Stimulated activated CD4-positive, alpha-beta T cell treated with anti-CD3 and anti-CD28 coated beads, Interleukin-1b, Interleukin-23, amount 100 ng/mL, for 48 hours (primary cell): ENCODE measurements at places on chromosomes 16 and 17.

DNA sequence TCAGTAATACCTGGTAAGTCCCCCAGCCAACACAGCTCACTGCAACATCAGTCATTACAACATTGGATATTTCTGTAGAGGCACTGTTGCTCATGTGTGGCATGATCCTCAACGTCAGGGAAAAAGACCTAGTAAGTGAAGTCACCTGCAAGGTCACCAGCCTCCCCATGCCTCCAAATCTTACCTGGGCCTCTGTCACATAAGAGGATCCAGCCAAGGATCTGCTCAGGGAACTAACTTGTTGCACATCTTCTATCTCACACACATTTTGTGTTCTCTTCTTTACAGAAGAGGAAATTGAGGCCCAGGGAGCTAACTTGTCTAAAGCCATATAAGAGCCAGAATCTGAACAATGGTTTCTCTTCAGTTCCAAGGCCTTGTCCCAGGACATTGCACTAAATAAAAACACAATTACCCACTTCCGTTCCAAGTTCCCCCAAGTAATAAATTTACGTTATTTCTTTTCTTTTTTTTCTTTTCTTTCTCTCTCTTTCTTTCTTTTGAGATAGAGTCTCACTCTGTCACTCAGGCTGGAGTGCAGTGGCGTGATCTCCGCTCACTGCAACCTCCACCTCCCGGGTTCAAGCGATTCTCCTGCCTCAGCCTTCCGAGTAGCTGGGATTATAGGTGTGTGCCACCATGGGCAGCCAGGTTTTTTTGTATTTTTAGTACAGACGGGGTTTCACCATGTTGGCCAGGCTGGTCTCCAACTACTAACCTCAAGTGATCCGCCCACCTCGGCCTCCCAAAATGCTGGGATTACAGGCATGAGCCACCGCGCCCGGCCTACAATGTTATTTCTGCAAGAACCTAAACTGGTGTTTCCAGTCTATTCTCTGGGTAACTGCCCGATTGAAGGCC is 1.3 kb downstream of the SHMT1 start:
- no peak for DNase-seq

GRCh38 chr17:1156864-1157263 is 22.9 kb downstream of the ABR start:
- no peak for DNase-seq

GRCh38 chr16:85126705-85127378 is 14.6 kb upstream of the CIBAR2 start:
- no peak for DNase-seq

DNA sequence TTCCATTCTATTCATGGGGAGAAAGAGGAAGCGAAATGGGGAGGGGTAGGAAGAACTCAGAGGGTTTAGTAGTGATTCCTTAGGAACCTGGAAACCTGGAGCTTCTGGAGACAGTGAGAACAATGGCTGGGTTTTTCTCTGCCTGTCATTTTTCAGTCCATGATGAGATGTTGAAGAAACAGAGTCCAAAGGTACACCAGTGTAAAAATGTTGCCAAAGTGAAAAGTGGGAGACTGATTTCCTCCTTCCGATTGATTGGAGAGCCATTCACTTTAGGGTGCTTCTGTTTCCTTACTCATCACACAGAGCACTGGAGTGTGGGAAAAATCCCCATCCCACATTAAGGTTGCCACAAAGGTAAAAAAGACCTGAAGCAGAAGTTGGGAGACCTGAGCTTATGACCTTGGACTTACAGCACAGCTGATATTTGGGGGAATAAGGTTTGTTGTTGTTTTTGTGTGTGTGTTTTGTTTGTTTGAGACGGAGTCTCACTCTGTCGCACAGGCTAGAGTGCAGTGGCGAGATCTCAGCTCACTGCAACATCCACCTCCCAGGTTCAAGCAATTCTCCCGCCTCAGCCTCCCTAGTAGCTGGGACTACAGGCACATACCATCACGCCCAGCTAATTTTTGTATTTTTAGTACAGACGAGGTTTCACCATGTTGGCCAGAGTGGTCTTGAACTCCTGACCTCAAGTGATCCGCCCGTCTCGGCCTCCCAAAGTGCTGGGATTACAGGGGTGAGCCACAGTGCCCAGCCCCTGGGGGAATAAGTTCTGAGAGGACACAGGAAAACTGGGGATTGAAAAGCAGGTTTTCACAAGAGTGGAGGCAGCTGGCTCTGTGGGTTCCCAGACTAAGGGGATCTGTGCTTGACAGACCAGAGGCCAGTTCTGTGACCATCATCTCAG is 1.4 kb upstream of the DHX8 start:
- DNase-seq: no peak

- no peak for DNase-seq
Observed at GRCh38 chr17:74259667-74260524, 14.1 kb upstream of the DNAI2 start.

DNA sequence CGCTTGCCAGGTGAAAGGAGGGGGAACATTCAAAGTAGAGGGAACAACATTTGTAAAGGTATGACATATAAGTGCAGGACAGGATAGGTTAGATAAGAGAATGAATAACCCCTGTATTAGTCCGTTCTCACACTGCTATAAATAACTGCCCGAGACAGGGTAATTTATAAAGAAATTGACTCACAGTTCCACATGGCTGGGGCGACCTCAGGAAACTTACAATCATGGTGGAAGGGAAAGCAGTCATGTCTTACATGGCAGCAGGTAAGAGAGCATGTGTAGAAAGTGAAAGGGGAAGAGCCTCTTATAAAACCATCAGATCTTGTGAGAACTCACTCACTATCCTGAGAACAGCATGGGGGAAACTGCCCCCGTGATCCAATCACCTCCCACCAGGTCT is 223.8 kb downstream of the SOX9 start:
- no peak for DNase-seq

DNA sequence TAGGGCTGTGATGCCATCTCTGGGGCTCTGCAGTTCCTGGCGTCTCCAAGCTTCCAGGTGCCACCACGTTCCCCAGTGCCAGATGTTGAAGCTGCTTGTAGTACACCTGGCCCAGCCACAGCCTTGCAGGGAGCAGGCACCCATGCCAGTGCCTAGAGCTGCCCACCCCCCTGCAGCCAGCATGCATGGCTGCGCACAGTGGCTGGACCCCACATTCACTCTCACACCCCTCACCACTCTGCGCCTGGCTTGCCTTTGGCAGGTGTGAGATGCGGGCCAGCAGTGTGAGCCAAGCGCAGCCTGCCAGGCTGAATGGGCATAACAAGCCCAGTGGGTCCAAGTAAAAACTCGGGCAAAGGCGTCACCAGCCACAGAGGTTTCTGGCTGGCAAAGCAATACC is 75.4 kb upstream of the CHMP6 start:
- no peak for DNase-seq

DNA sequence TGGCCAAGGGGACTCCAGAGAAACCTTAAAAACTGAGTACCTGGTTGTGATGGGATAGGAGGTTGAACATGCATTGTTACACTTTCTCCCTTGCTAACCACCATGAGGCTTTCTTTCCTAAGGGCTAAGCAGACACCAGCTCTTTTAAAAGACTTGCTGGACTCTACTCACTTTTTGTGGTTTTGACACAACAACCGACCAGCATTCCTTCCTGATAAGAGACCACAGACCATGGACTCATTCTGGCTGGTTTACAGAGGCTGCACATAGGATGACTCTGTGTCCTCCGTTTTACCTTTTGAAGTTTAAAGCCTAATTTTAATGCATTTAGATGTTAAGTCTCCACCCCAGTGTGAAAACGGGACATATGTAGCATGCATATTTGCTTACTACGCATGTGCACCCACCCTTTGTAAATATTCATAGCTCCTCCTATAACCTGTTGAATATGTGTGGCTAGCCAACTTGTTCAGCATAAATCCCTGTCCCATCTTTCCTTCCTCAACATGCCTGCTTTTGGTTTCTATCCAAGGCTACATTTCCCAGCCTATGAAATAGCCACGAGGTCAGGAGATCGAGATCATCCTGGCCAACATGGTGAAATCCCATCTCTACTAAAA is 475.9 kb downstream of the GRIN2A start:
- no peak for DNase-seq

GRCh38 chr17:42200706-42201457 is 6.6 kb upstream of the GHDC start:
- DNase-seq: no peak

GRCh38 chr16:21990381-21990944 is 10.5 kb downstream of the PDZD9 start:
- DNase-seq: no peak
